ENCODE measurements at places on chromosomes 5 and 9.

DNA sequence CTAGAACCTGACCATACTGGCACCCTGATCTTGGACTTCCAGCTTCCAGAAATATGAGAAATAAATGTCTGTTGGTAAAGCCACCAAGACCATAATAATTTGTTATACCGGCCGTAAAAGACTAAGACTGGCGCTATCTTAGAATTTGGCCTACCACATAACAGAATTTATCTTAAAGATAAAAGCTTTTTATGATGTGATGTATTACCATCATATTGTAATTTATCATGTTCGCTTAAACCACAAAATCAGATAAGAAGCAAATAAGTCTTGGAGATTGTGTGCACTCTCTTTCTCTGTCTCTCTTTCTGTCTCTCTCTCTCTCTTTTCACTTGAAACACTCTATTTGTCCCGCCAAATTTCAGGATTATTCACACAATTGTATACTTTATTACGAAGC lies 35.6 kb downstream of the FST start:
- DNase-seq = no peak

DNA sequence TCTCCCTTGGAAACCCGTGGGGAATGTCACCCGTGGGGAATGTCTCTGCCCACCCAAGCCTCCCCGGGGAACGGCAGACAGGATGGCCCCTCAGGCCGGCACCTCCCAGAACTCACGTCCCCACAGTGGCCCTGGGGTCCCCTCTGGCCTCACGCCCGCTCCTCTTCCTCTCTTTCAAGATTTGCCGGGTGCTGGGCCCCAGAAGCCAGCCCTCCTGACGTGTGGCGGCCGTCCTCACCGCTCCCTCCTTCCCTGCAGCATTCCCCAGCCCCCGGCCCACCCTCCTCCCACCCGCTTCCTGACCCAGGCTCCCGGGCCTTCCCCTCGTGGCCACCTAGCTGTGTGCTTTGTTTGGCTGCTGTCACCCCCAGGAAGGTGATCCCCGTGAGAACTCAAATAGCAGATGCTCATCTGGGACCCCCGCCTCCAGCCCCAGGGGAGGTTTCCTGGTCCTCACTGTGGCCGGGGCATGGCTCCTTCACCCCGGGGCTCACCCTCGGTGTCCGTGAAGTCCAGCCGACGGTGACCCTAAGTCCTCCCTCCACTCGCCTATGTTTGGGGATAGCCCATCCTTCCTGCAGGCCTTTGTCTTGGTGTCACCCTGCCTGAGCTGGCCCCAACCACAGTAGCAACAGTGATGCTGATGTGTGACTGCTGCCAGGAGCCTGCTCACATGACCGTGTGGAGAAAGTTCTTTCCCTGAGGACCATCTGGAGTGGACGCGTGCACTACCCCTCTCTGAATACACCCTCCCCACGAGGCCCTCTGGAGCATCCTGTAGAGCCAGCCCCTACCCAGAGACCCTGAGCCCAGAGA lies 163.3 kb upstream of the IER5L start:
- DNase-seq = no peak

- no peak for DNase-seq
These were observed 28.7 kb upstream of the RARS1 start for GRCh38 chr5:168457542-168457941.

DNA sequence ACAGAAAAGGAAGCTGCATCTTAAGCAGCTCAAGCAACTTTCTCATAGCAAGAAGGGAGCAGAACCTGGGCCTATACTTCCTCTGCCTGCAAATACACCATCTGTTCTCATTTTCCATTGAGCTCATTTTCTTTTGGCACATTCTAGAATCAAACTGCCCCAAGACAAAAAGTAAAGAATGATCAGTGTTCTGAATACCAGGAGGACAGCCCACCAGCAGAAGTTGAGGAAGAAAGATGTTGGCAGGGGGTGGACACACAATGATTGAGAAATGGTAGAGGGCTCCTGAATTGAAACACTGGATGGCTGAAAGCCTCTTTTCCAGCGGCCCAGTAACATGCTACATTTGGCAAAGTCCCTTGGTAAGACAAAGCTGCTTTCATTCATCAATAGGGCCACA lies 171.8 kb downstream of the MED10 start:
- DNase-seq = no peak

DNA sequence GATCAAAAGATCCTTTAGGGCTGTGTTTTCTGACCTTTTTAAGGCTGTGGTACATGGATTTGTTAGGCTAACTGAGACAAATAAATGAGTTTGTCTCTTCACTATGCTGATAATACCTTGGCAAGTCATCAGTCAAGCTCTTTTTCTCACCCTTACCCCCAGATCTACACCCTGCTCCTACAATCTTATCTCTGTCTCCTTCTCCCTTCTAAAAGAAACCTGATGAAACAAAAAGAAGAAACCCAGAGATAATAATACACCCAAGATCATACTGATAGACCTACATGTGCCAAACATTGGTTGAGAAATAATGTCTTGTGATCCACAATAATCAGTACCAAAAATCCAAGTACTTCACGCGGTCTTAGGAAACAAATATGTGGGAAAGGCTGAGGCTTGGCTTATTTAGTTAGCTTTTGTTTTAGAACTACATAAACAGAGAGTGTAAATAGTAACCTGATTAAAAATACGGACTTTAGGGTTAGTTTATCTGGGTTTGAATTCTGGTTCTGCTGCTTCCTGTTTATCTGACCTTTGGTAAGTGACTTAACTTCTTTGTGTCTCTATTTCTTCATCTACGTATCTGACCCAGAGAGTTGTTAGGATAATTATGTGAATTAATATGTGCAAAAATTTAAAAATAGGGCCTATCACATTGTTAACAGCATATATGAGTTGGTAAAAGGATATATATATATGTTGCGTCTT lies 24.8 kb upstream of the PDCD1LG2 start:
- no peak for DNase-seq

GRCh38 chr5:109830955-109831502 lies 141.3 kb downstream of the MAN2A1 start:
- no peak for DNase-seq

DNA sequence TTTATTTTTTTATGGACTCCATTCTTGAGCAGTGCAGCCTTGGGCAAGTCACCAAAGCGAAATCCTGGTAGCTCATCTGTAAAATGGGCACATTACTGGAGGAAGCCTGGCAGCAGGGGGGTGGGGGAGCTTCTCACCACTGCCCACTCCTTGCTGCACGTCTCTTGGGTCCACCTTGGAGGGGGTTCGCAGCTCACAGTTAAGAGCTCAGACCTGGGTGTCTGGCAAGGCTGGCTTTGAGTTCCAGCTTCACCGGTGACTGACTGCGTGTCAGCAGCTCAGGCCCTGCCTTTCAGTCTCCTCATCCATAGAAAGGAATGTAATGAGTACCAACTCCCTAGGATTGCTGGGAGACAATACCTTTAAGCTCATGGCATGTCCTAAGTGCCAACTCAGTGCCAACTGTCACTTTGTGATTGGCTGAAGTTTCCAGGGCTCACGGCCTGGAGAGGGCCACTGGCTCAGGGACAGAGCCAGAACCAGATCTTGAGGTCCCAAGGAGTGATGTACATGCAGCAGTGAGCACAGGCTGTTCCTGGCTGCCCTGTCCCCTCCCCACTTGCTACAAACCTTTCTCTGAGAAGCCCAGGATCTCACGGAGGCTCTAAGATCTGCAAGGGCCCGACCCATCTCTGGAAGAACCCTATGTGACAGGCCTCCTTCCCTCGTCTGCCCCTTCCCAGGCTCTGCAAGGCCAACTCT lies 72.9 kb downstream of the C9orf50 start:
- no peak for DNase-seq

- no peak for DNase-seq
These were observed 35.5 kb downstream of the CDK5RAP2 start for GRCh38 chr9:120544441-120544840.

GRCh38 chr5:100860407-100860806 lies 42.7 kb downstream of the ST8SIA4 start:
- DNase-seq = no peak

- no peak for DNase-seq
These were observed 35.6 kb upstream of the NREP start for GRCh38 chr5:111792471-111793058.

- DNase-seq = no peak
These were observed 100.2 kb downstream of the BRINP1 start for GRCh38 chr9:119268985-119269384.

GRCh38 chr5:142736247-142736632 lies 33.9 kb upstream of the ARHGAP26 start:
- no peak for DNase-seq

DNA sequence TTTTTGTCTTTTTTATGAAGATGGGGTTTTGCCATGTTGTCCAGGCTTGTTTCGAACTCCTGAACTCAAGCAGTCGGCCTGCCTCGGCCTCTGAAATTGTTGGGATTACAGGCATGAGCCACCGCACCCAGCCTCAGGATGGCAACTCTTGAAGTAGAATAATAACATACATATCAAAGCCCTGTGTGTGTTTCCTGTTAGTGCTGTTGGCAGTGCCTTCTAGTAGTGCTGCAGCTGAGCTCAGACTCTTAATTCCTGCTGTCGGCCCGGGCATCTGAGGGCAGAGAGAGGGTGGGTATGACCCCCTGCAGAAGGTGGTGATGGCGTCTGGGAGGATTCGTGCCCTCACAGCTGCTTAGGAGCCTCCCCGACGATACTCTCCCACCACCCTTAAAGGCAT lies 227.2 kb downstream of the PDZD2 start:
- DNase-seq = no peak

GRCh38 chr9:87123830-87124229 lies 176.5 kb upstream of the GAS1 start:
- DNase-seq = no peak

GRCh38 chr9:14822666-14823065 lies 87.6 kb downstream of the FREM1 start:
- DNase-seq = no peak

GRCh38 chr9:35826071-35826701 lies 2.3 kb downstream of the FAM221B start:
- DNase-seq = peak; percentile 44

GRCh38 chr5:115578657-115579056 lies 23.6 kb downstream of the TICAM2 start:
- no peak for DNase-seq

GRCh38 chr9:131214876-131215275 lies 61.4 kb downstream of the FAM78A start:
- no peak for DNase-seq

- DNase-seq = no peak
These were observed 74.7 kb downstream of the PTTG1 start for GRCh38 chr5:160496334-160496733.

All from GM12864 (cell line).